HCT116 (cell line): ENCODE measurements at places on chromosomes 2 and 18. TPM values are rescaled to one million over a fixed set of nuclear protein-coding genes. Genes with fewer than 3 reads are reported as not detected.

- H3K4me3 ChIP-seq, result no peak overlapping the region
Observed at GRCh38 chr2:231761735-231762134, 19.3 kb downstream of the PDE6D start.

Gene HJURP
- 64.1 TPM for total RNA-seq

GRCh38 chr2:219836647-219837177, 209.3 kb downstream of the SLC4A3 start:
- no peaks in the 10 kb centered on the region for H3K27me3 ChIP-seq
- H3K4me1 ChIP-seq, result no peaks in the 10 kb centered on the region
- DNase-seq, result no peak
- H3K4me3 ChIP-seq, result no peak overlapping the region
- H3K27ac ChIP-seq, result no peak overlapping the region

DNA sequence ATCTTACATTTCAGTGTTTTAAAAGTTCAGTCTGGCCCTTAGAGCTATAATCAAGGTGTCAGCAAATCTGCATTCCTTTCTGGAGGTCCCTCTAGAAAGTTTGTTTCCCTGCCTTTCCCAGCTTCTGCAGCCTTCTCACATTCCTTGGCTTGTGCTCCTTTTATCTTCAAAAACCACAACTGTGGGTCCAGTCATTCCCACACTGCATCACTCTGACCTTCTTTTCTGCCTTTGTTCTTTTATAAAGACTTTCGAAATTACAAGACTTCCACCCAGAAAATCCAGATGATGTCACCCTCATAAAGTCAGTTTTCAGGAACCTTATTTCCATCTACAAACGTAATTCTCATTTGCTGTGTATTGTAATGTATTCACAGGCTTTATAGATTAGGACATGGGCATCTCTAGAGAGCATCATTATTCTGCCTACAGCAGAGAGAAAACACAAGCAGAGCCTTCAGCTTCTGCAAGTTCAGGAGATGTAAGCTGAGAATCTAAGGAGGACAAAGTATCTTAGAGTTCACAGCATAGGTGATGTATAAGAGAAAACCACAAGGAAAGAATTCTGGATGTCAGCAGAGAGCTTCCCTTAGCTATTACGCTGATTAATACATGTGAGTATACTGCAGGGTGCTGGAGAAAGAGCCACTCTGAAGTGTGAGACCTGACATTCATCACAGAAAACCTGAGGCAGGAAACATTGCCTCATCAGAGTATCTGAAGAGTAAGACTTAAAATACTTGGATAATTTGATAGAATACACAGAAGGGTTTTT, 1100.2 kb downstream of the CBLN2 start:
- H3K36me3 ChIP-seq, result no peaks in the 10 kb centered on the region
- H3K27ac ChIP-seq, result no peak overlapping the region
- DNase-seq, result no peak

DNA sequence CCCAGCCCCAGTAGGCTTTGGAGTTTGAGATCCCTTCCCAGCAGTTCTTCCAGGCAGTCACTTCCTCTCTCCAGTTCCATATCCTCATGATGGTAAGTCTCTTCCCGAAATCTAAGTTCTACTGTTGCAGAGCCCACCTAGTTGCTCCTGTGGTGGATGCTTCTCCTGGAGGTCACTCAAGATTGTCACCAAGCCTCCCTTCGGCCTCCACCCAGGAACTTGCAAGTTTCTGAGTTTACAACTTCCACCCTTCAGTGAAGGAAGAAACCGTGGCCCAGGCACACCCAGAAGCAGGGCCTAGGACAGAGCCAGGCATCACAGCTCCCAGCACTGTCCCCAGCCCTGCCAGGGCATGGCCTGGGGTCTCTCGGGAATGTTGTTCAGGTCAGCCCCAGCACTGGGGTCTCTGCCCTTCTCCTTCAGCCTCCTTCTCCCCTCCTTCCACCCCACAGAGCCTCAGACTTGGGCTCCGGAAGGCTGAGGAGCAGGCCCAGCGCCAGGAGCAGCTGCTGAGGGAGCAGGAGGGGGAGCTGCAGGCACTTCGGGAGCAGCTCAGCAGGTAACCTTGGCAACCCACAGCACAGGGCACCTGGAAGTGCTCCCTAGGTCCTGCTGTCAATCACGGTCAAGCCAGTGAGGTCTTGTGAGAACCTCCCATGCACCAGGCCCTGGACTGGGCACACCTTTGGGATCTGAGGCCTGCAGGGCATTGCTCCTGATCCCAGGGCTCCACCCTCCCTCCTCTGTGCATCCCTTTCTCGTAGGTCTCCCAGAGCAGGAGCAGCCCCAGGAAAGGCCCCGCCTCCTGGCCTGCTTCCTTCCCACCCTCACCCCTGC, 7.1 kb downstream of the RUFY4 start:
- no peak overlapping the region for H3K4me3 ChIP-seq
- H3K4me1 ChIP-seq, result peaks cover 6% of the 10 kb centered on the region
- no peak overlapping the region for H3K27ac ChIP-seq
- H3K36me3 ChIP-seq, result no peaks in the 10 kb centered on the region

Gene CD28
- 0.37 TPM for total RNA-seq

- H3K36me3 ChIP-seq, result no peaks in the 10 kb centered on the region
- no peak overlapping the region for H3K4me3 ChIP-seq
- H3K27me3 ChIP-seq, result no peaks in the 10 kb centered on the region
- H3K4me1 ChIP-seq, result no peaks in the 10 kb centered on the region
- no peak for DNase-seq
- no peak overlapping the region for H3K27ac ChIP-seq
Observed at GRCh38 chr18:39329496-39330275, 1764.1 kb upstream of the CELF4 start.

Gene NUP35
- total RNA-seq, result 33.4 TPM

Gene REEP1
- total RNA-seq, result 5.9 TPM

Gene METTL21A
- total RNA-seq, result 25.7 TPM

- H3K4me1 ChIP-seq, result no peaks in the 10 kb centered on the region
- no peak overlapping the region for H3K4me3 ChIP-seq
- no peak for DNase-seq
- H3K36me3 ChIP-seq, result no peaks in the 10 kb centered on the region
Observed at GRCh38 chr2:121064186-121064585, 220.8 kb downstream of the TFCP2L1 start.

DNA sequence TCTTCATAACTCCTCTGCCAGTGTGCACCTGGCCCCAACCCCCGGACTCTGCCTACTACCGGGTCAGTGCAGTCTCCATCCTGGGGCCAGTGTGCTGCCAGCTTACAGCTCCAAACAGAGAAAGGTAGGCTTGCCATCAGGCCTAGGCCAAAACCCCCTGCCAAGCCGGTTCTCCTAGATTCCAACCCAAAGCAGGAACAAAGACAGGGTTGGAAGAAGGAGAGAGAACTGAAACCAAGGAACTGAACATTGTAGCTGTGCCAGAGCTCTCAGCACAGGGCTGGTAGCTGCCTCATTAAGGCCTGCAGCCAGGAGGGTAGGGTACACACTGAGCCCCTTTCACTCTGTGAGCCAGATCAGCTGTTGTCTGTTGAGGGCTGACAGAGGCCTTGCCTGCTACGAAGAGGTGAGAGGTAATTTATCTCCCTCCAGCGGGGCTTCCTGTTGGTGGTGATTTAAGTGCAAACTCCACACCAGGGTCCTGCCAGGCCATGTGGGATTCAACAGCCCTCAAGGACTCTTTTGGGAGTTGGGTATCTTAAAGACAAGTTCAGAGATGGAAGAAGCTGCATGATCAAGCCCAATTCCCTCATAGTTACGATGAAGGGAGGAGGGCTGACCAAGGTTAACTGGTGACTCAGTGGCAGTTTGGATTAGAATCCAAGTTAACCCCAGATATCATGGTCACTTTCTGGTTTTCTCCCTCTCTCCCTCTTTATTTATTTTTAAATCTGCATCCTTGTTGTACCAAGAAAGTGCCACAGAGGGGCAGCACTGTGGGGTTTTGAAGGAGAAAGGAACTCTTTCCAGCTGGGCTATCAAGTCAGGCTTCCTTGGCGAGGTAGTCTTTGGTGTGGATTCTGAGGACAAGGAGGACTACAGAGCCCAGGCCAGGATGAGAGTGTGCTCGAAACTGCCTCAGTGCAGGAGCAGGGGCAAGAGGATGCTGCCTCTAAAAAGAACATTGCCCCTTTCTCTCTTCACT, 48.1 kb downstream of the CYRIA start:
- H3K27me3 ChIP-seq, result peaks cover 35% of the 10 kb centered on the region
- H3K36me3 ChIP-seq, result no peaks in the 10 kb centered on the region
- no peaks in the 10 kb centered on the region for H3K4me1 ChIP-seq
- no peak overlapping the region for H3K27ac ChIP-seq
- no peak for DNase-seq

Gene ARHGEF33
- 0.30 TPM for total RNA-seq

GRCh38 chr2:46983065-46983801, 67.6 kb upstream of the MCFD2 start:
- H3K27me3 ChIP-seq, result no peaks in the 10 kb centered on the region

Gene SERPINB12
- not detected for total RNA-seq

GRCh38 chr2:135742325-135742757, 686 bp downstream of the UBXN4 start:
- no peak for DNase-seq
- H3K27me3 ChIP-seq, result no peaks in the 10 kb centered on the region
- H3K4me1 ChIP-seq, result peaks cover 18% of the 10 kb centered on the region
- peak overlapping the region; percentile 87 for H3K4me3 ChIP-seq
- no peaks in the 10 kb centered on the region; the same call in 1 of the 2 replicates for H3K36me3 ChIP-seq

DNA sequence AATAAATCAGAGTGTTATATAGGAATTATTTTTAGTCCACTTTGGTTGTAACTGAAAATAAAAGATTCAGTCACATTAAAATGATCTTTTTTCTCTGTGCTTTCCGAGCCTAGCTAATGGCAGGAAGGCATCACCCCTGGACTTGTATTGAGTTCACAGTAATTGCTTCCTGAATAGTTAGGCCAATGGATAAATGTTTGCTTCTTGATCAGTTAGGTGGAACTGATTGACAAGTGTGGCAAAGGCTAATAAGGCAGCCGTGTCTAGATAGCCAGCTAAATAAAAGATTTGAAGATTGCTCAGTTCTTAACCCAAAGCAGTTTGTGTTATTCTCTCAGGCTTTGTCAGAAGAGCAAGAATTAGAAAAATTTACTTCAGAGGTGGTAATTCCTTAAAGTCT, 20.8 kb downstream of the FAM171B start:
- no peaks in the 10 kb centered on the region for H3K27me3 ChIP-seq
- H3K4me3 ChIP-seq, result no peak overlapping the region
- no peaks in the 10 kb centered on the region for H3K4me1 ChIP-seq
- no peaks in the 10 kb centered on the region for H3K36me3 ChIP-seq

DNA sequence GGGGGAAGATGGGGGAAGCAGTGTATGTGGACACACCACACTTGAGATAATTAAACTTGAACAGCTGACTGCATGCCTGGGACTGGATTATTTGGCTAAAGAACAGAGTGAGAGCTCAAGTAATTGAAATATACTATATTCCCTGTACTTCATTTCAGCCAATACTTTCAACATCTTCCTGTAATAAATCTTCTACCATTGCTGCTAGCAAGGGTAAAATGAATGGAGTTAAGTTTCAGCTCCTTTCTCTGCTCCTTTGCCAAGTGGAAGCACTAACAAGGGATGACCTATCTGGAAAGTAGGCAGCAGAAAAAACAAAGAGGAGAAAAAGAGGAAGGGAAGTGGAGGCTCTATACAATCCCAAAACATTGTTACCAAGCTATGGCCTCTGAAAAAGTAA, 50.9 kb downstream of the MMADHC start:
- no peaks in the 10 kb centered on the region for H3K27me3 ChIP-seq
- DNase-seq, result no peak
- no peaks in the 10 kb centered on the region for H3K36me3 ChIP-seq
- H3K4me1 ChIP-seq, result no peaks in the 10 kb centered on the region
- H3K4me3 ChIP-seq, result no peak overlapping the region

- H3K36me3 ChIP-seq, result no peaks in the 10 kb centered on the region
- no peaks in the 10 kb centered on the region for H3K27me3 ChIP-seq
- no peaks in the 10 kb centered on the region for H3K4me1 ChIP-seq
- no peak for DNase-seq
- H3K27ac ChIP-seq, result no peak overlapping the region
Observed at GRCh38 chr18:7990670-7991069, 423.6 kb downstream of the PTPRM start.

- no peak for DNase-seq
- H3K36me3 ChIP-seq, result no peaks in the 10 kb centered on the region
- no peak overlapping the region for H3K4me3 ChIP-seq
- no peaks in the 10 kb centered on the region for H3K4me1 ChIP-seq
- peaks cover 12% of the 10 kb centered on the region; the same call in 1 of the 2 replicates for H3K27me3 ChIP-seq
Observed at GRCh38 chr2:19810148-19810547, 91.6 kb downstream of the TTC32 start.

DNA sequence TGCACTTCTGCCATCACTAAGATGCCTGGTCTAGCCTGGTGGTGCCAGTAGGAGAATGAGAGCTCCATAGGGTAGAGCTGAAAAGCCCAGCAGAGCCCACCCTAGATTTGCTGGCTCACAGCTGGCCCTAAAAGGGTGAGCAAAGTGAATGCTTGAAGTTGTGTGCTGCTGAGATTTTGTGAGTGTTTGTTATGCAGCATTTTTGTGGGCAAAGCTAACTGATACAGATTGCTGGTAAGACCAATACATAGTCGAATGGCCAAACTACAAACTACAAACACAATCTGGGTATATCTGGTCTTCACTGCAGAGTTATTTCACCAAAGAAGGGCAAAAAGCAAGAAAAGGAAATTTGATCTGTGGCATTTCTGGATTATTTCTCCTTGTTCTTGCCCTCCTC, 7.1 kb upstream of the AGAP1 start:
- no peaks in the 10 kb centered on the region for H3K27me3 ChIP-seq
- H3K27ac ChIP-seq, result no peak overlapping the region
- no peaks in the 10 kb centered on the region for H3K4me1 ChIP-seq
- H3K36me3 ChIP-seq, result no peaks in the 10 kb centered on the region

GRCh38 chr2:113183703-113184102, 9.9 kb downstream of the PSD4 start:
- no peaks in the 10 kb centered on the region for H3K4me1 ChIP-seq
- no peaks in the 10 kb centered on the region for H3K36me3 ChIP-seq
- no peaks in the 10 kb centered on the region for H3K27me3 ChIP-seq
- no peak overlapping the region for H3K4me3 ChIP-seq
- no peak overlapping the region for H3K27ac ChIP-seq
- no peak for DNase-seq

GRCh38 chr2:106159866-106160785, 34.0 kb downstream of the UXS1 start:
- H3K4me1 ChIP-seq, result peaks cover 26% of the 10 kb centered on the region
- H3K27ac ChIP-seq, result no peak overlapping the region
- H3K4me3 ChIP-seq, result no peak overlapping the region
- no peaks in the 10 kb centered on the region for H3K27me3 ChIP-seq
- DNase-seq, result no peak
- peaks cover 14% of the 10 kb centered on the region for H3K36me3 ChIP-seq

GRCh38 chr18:45014047-45014501, 333.4 kb downstream of the SETBP1 start:
- no peak overlapping the region for H3K4me3 ChIP-seq
- no peak for DNase-seq
- H3K4me1 ChIP-seq, result no peaks in the 10 kb centered on the region
- H3K27ac ChIP-seq, result no peak overlapping the region
- no peaks in the 10 kb centered on the region for H3K36me3 ChIP-seq
- no peaks in the 10 kb centered on the region for H3K27me3 ChIP-seq

- no peaks in the 10 kb centered on the region for H3K36me3 ChIP-seq
- peaks cover 6% of the 10 kb centered on the region for H3K4me1 ChIP-seq
- no peak for DNase-seq
- H3K27ac ChIP-seq, result no peak overlapping the region
- no peak overlapping the region for H3K4me3 ChIP-seq
Observed at GRCh38 chr2:231525248-231526163, 4.7 kb downstream of the NMUR1 start.
